ENCODE measurements at places on chromosomes 13 and 19. TPM values are rescaled to one million over a fixed set of nuclear protein-coding genes. Genes with fewer than 3 reads are reported as not detected.

The UQCR11 gene
- 92.5 TPM for polyA plus RNA-seq

The HCST gene
- 0.14 TPM for polyA plus RNA-seq

The NPAS1 gene
- polyA plus RNA-seq: 0.34 TPM

The TNFAIP8L1 gene
- 2.3 TPM for polyA plus RNA-seq
